ENCODE measurements at places on chromosomes 16 and 17.

DNA sequence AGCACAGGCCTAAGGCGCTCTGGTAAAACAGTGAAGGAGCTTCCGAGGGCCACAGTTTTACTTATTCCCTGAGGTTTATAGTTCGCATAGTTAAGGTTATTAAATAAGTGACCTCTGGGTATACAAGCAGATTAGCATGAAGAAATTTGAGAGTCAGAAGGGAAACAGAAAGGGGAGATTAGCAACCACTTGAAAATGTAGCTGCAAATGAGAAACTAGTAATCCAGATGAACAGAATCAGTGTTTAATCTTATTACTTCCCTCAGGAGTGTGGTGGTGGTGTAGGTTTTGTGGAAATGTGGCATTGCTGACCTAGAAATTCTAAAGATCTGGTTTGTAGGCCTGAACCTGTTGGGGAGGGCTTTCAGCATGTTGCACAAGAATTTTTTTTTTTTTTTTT, 130.4 kb downstream of the CCDC182 start:
- no peak for DNase-seq

- DNase-seq = no peak
Observed at GRCh38 chr17:46851029-46851741, at the start of gene WNT9B. Gene WNT9B, plus strand, starts transcription at chr17:46851583. Its CDS starts 56 bp downstream, at chr17:46851639.

- DNase-seq = peak; percentile 48
Observed at GRCh38 chr17:48011405-48012150, 26.0 kb downstream of the COPZ2 start.

DNA sequence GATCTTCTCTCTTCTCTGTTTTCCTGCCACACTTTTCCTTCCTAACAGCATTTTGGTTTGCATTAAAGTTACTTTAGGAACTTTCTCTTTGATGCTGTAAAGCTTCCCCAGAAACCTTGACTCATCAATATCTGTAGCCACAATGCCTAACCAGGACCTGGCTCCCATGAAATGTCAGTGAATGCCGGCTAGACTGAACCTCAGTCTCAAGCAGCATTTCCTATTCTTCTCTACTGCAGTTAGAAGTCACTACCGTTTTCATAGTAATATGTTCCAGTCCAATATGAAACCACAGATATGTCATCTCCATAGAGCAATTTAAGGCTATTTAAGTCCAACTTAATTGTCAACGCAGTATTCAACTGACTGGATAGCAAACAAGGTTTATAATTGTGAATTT, 28.9 kb downstream of the ITFG1 start:
- DNase-seq = no peak

GRCh38 chr17:39517224-39517623, 55.9 kb downstream of the CDK12 start:
- no peak for DNase-seq

DNA sequence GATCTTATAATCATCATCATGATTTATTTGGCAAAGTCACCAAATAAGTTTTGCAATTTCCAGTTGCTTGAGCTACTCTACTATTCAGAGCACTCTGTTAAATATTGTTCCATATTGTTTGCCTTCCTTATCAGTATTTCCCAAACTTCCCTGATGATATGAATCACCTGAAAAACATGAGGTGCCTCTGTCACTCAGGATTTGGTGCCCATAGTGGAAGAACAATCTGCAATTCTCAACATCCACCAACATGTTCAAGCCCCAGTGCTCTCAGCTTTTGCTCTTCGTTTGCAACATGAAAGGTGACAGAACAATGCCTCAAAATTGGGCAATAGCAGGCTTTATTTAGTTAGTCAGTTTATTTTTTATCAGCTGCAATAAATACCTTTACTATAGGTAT, 28.6 kb upstream of the WSB1 start:
- no peak for DNase-seq

- peak; percentile 99 for DNase-seq
Observed at GRCh38 chr16:22190081-22190775, 15.8 kb upstream of the EEF2K start.

DNA sequence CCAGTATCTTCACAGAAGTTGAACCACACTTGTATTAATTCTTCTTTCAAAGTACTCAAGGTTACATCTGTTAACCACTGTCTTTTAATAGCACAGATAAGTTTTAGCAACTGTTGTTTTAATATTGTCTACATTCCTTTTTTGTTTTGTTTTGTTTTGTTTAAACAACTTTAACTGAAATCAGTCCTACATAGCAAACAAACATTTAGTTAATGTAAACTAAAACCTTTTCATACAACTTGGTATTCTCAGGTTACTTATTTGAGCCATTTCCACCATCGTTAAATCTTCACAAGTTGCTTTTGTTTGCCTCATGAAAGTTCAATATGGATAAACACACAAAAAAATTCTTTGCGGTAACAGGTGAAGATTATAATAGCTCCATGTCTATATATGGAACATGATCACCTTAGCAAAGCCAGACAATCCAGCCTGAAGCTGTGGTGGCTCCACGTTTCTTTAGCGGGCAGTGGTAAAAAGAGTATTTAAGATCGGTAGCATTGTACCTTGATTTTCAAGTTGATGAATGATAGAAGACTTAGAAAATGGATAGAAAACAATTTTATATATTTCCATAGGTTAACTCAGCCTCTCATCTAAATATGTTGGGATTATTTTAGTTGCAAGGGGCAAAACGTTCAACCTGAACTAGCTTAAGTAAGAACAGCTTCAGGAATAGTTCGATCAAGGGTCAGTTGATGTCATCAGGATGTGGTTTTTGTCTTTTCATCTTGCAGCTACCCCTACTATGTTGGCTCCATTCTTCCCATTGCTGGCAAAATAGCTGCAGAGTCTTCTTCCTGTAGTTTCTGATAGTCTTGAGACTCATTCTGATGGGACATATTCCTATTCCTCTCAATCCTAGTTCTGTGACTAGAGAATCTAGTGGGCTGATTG, 182.8 kb downstream of the FTO start:
- no peak for DNase-seq

- DNase-seq = no peak
Observed at GRCh38 chr17:57515662-57516211, 229.4 kb downstream of the CCDC182 start.

GRCh38 chr17:66990047-66990446, 25.5 kb downstream of the CACNG4 start:
- no peak for DNase-seq

DNA sequence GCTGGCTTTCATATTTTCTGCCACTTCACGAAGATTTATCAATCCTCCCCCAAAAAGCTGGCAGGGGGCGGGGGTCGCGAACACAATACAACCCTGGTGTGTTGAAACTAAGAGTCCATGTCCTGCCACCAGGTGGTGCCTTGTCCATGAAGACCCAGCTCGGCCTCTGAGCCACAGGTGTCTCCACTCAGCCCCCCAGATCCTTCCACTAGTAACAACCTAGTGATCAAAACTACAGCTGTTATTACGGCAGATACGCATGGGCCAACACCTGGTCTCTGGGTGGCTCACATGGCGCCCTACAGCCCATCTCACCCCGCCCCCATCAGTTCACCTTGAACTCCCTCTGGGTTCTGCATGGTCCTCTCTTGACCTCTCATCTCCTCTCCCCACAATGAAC, 27.7 kb downstream of the USP7 start:
- DNase-seq = no peak

DNA sequence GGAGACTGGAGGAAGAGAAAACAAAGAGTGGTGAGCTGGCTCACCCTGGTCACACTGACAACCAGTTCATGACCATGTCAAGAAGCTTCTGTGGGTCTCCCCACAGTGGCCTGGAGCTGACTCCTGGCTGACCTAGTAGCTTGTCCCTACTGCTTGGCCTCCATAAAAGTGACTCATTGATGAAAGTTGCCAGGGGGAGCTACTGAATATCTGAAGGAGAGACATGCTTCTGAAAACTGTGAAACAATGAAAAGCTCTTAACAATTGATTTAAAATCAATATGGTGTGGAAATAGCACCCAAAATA, 22.0 kb downstream of the SMPD3 start:
- no peak for DNase-seq

DNA sequence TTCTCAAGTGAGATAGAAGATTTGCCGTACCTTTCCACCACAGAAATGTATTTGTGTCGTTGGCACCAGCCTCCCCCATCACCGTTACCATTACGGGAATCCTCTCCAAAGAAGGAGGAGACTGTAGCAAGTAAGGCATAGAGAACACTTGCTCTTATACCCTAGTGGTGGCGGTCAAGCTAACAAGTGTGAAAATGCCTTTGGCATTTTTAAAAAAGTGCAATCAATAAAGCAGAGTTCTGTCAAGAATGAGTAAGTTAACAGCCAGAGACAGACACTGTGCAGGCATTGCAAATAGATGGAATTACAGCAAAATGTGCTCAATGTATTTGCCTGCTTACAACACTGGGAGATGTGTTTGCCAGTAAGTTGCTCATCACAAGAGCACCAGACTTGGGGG, 7.7 kb downstream of the MSL1 start:
- no peak for DNase-seq

GRCh38 chr17:17147821-17148220, 58.3 kb downstream of the PLD6 start:
- no peak for DNase-seq

- DNase-seq = no peak
Observed at GRCh38 chr17:27558842-27559505, 72.0 kb upstream of the LGALS9 start.

DNA sequence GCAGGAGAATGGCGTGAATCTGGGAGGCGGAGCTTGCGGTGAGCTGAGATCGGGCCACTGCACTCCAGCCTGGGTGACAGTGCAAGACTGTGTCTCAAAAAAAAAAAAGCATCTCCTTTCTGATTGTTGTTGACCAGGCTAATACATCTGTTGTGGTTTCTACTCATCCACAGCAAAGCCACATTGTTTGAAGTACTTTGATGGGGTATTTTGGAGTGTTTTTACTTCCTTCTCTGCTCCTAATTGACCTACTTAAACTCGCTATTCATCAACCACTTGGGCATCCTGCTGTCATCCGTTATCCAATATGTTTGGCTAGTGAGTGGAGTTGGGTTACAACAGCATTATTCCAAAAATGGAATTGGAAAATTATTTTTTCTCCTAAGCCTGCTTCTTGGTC, 3.5 kb upstream of the CDC27 start:
- no peak for DNase-seq

GRCh38 chr17:41705271-41705991, 6.7 kb upstream of the GAST start:
- no peak for DNase-seq

GRCh38 chr16:69116906-69117305, 11.5 kb downstream of the HAS3 start:
- DNase-seq = no peak

GRCh38 chr16:47019568-47019967, 46.1 kb upstream of the DNAJA2 start:
- no peak for DNase-seq

GRCh38 chr16:9225527-9226316, 134.3 kb downstream of the HAPSTR1 start:
- DNase-seq = no peak

DNA sequence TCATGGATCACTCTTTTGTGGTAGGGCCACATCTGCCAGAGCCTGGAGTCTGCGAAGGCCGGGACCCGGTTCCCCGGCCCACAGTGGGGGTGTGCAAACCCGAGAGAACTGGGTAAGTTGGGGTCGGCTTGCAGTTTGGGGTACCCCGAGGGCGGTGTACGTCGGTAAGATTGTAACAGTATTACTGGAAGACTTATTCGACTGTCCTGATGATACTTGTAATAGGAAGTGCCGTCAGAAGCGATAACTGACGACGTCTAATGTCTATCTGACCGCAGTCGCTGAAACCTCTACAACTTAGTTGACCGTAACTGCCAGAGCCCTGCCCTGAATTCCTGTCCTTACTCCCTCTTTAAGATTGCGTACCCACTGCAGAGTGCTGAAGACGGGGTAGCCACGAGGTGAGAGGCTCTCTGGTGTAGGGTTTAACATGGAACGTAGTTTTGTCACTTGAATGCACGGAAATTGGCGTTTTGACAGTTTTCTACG, 24.0 kb downstream of the TRPV2 start:
- DNase-seq = peak; percentile 14

- no peak for DNase-seq
Observed at GRCh38 chr16:9082422-9082821, 9.0 kb upstream of the HAPSTR1 start.

DNA sequence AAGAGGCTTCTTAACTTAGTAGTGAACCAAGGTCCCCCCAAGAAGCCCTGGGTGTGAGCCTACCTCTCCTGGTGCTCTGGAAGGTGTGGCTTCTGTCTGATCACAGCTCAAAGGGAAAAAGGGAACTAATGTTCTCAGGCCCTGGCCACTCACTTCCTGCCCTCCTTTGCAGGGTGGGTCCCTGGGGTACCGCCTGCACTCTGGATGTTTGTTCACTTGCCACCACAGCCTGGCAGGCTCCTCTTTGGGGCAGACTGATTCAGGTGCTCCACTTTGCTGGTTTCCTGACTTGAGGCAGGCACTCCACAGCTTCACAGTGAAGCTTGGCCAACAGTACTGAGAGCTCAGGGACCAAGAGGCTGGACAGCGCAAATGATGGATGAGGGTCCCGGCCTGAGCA, 5.9 kb upstream of the MYO15A start:
- DNase-seq = no peak

DNA sequence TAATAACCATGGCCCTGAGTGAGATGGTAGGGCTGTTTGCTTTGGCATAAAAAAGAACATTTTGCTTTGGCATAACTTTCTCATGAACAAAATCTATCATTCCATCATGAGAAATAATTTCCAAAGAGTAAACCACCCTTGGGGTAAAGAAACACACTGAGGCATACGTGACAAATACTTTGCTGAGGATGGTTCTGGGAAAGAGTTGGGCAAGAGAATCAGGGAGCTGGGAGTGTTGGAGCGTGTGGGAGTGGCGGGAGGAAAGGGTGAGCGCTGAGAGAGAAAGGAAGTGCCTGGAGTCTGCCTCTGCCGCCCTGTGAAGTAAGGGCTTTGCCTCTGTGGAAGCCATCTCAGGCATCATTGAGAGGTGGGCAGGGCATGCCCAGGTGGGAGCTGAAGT, 60.2 kb upstream of the ARHGAP44 start:
- DNase-seq = no peak

GRCh38 chr16:62586128-62586862, 550.1 kb upstream of the CDH8 start:
- no peak for DNase-seq

DNA sequence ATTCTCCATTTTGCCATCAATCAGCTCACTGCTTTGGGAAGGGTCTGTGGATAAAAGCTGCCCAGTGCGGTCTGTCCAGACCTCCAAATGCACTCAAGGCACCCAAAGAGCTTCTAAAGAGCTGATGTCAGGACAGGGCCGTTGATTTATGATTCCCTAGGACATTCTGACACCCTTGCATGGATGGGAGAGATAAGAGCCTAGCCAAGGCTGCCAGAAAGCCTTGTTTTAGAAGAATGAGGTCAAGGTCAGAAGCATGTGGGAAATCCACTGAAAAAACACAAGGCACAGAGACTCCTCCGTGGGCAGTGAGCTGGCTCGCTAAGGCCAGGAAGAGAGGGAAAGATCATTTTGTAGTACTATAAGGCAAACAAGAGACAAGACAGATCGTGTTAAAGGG, 214.0 kb downstream of the CDH11 start:
- DNase-seq = no peak

GRCh38 chr17:8360751-8361150, 15.8 kb downstream of the KRABD2 start:
- DNase-seq = no peak

Measured in activated T-helper 2 cell treated with anti-CD3 and anti-CD28 coated beads, Interferon-gamma antibody, Interleukin-2, Interleukin-4, amounts not matched to agents 10 μg/mL and 5 μg/mL and 100 μg/mL, durations not matched to agents 14 hours and 24 hours and 36 hours (primary cell).